ENCODE measurements at places on chromosomes 7 and 10. TPM values are rescaled to one million over a fixed set of nuclear protein-coding genes. Genes with fewer than 3 reads are reported as not detected.

Gene HMX3
- total RNA-seq, result not detected

Gene TMEM270
- total RNA-seq, result not detected

Gene CCL24
- not detected for total RNA-seq

GRCh38 chr10:44888886-44889285 lies 22.3 kb upstream of the TMEM72 start:
- peaks cover 19% of the 10 kb centered on the region for H3K4me1 ChIP-seq
- H3K27ac ChIP-seq, result no peak overlapping the region
- H3K27me3 ChIP-seq, result no peaks in the 10 kb centered on the region
- no peak for DNase-seq
- H3K36me3 ChIP-seq, result no peaks in the 10 kb centered on the region

DNA sequence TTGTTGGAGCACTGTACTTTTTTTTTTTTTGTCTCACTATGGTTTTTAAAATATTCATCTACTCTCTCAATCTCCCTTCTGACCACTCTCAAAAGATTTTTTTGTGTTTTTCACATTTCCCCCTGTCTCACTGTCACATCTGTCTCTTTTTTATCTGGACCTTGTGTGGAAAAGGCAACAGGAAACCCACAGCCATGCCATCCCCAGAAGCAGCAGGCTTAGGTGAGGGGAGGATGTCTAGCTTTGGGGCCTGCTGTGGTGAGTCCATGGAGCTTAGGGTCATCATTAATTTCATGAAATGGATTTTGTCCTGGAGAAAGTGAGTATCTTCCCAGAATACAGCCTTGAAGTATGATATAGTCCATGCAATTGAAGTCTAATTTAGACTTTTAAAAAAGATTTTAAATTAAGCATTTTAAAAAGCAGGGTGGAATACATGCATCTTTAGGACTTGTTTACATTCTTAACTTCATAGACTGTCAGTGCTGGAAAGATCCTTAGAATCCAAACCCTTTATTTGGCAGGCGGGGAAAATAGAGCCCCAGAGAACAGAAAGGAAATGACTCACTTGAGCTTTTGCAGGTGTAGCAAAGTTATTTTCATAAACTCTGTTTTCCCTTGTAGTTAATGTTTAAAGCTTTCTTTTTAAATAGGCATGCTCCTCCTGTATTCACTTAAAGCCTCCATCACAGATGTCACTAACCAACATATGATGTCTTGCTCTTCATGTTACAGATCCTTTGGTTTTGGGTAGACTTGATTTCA lies 25.1 kb downstream of the MINDY4 start:
- H3K27ac ChIP-seq, result no peak overlapping the region
- H3K27me3 ChIP-seq, result no peaks in the 10 kb centered on the region
- no peaks in the 10 kb centered on the region for H3K36me3 ChIP-seq
- no peak overlapping the region for H3K4me3 ChIP-seq
- H3K4me1 ChIP-seq, result peaks cover 52% of the 10 kb centered on the region

DNA sequence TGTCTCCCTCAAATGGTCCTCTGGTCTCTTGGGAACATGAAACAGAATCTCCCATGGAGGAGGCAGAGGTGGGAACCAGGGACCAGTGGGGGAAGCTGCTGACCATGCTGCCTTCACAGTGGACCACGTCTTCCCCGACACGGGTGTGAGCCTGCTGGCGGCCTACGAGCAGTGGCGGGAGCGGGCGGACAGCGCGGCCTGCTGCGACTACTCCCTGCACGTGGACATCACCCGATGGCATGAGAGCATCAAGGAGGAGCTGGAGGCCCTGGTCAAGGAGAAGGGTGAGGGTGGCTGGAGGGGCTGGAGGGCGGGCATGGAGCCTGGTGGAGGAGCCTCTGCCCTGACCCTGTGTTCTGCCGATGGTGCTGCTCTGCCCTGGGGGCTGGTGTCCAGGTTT lies 8.0 kb downstream of the DPYSL4 start:
- H3K36me3 ChIP-seq, result no peaks in the 10 kb centered on the region
- no peak overlapping the region for H3K27ac ChIP-seq
- no peaks in the 10 kb centered on the region for H3K4me1 ChIP-seq
- H3K4me3 ChIP-seq, result no peak overlapping the region
- H3K27me3 ChIP-seq, result no peaks in the 10 kb centered on the region

GRCh38 chr10:78231939-78232338 lies 198.3 kb downstream of the RPS24 start:
- DNase-seq, result no peak
- no peak overlapping the region for H3K4me3 ChIP-seq
- H3K27ac ChIP-seq, result no peak overlapping the region
- H3K27me3 ChIP-seq, result no peaks in the 10 kb centered on the region
- H3K36me3 ChIP-seq, result no peaks in the 10 kb centered on the region

- H3K36me3 ChIP-seq, result no peaks in the 10 kb centered on the region
- no peak overlapping the region for H3K27ac ChIP-seq
Observed at GRCh38 chr10:76430061-76430645, 998.7 kb downstream of the LRMDA start.

DNA sequence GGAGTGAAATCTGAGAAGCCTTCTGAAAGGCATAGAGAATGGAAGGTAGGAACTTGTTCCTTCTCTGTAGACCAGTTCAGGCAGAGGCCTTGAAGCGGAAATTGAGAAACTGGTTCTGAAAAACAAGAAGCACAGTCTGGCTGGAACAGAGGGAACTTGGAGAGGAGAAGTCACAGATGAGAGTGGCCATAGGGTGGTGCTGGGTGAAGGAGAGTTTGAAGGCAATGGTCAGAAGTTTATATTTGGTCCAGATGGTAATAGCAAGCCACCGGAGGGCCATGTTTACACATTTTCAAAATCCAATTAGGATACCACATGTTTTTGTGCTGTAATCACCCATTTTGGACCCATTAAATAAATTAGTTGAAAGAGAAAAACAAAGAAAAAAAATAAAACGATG lies 692.5 kb downstream of the INHBA start:
- no peaks in the 10 kb centered on the region for H3K27me3 ChIP-seq

DNA sequence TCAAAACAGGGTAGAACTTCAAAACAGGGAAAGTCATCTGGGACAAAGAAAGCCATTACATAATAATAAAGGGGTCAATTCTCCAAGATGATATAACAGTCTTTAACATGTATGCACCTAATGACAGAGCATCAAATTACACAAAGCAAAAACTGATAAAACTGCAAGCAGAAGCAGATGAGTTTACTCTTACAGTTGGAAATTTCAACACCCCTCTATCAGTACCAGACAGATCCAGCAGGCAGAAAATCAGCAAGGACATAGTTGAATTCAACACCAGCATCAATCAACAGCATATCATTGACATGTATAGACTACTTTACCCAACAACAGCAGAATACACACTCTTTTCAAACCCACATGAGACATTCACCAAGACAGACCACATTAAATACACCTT lies 233.0 kb upstream of the NEBL start:
- no peak overlapping the region for H3K4me3 ChIP-seq
- H3K27me3 ChIP-seq, result no peaks in the 10 kb centered on the region
- H3K4me1 ChIP-seq, result no peaks in the 10 kb centered on the region
- H3K27ac ChIP-seq, result no peak overlapping the region
- no peak for DNase-seq
- H3K36me3 ChIP-seq, result no peaks in the 10 kb centered on the region

- no peaks in the 10 kb centered on the region for H3K4me1 ChIP-seq
- H3K27ac ChIP-seq, result no peak overlapping the region
Observed at GRCh38 chr7:82549616-82550285, 106.2 kb upstream of the CACNA2D1 start.

- H3K27ac ChIP-seq, result no peak overlapping the region
- no peak for DNase-seq
- peaks cover 24% of the 10 kb centered on the region for H3K4me1 ChIP-seq
- no peaks in the 10 kb centered on the region for H3K36me3 ChIP-seq
- H3K4me3 ChIP-seq, result no peak overlapping the region
Observed at GRCh38 chr7:28687537-28687936, 270.6 kb downstream of the TRIL start.

DNA sequence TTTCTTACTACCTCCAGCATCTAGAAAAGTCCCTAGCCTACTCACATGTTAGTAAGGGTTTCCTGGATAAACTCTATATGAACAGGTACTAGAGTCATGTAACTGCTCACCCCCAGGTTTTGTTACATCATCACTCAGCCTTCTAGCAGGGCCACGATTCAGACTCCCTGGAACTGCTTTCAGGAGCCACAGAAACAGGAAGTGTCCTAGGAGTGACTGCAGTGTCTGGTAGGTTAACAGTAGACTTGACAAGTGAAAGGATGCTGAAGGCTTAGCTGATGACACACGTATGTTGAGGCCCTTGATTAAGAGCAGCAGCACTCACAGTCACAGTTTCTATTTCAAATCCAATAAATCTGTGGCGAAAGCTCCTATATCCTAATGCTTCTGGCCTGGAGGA lies 101.2 kb downstream of the DNMBP start:
- no peaks in the 10 kb centered on the region for H3K27me3 ChIP-seq
- DNase-seq, result no peak
- no peak overlapping the region for H3K4me3 ChIP-seq
- no peaks in the 10 kb centered on the region for H3K4me1 ChIP-seq

- no peak overlapping the region for H3K4me3 ChIP-seq
- no peaks in the 10 kb centered on the region for H3K36me3 ChIP-seq
- no peak overlapping the region for H3K27ac ChIP-seq
- H3K4me1 ChIP-seq, result peaks cover 15% of the 10 kb centered on the region
- no peaks in the 10 kb centered on the region for H3K27me3 ChIP-seq
Observed at GRCh38 chr10:14500172-14500765, 169.5 kb upstream of the FRMD4A start.

DNA sequence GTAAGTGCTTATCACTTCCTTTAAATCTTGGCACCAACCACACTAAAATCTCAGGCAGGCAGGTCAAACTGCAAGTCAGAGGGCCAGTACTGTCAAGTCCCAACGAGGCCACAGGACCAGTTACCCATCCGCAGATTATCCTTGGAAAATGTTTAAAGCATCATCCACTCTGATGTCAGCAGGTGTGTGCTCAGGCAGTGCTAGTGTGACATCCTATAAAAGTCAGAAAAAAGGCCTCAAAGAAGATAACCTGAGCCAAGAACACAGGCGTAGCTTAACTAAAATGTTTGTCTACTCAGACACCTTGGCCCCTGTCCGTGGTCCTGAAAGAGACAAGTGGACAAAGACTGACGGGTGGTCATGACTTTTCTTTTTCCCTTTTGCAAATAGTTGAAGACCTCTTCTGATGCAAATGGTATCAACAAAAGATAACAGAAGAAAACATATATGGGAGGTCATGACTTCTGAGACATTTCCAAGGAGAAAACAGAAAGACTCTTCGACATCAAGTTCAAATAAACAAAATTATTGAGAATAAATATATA lies 309.3 kb downstream of the KCNMA1 start:
- no peak overlapping the region for H3K4me3 ChIP-seq
- peaks cover 3% of the 10 kb centered on the region for H3K4me1 ChIP-seq
- H3K27ac ChIP-seq, result no peak overlapping the region
- DNase-seq, result peak; percentile 59
- no peaks in the 10 kb centered on the region for H3K36me3 ChIP-seq
- no peaks in the 10 kb centered on the region for H3K27me3 ChIP-seq

DNA sequence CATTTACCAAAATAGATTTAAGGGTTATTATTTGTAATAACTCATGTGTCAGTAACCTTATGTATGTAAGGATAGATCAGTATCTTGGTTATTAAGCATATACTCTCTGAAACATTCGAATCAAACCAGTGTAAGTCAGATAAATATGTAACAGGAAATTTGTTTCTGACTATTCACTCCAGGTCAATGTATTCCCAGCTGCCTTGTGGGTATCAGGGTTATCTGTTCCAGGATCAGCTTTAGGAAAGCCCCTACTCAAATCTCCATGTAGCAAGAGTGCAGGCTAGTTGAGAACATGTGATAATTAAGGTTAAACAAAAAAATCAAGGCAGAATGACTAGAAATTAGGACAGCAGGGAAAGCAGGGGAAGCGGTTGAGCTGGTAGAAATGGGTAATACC lies 201.7 kb downstream of the AUTS2 start:
- H3K27me3 ChIP-seq, result no peaks in the 10 kb centered on the region
- no peak for DNase-seq
- no peak overlapping the region for H3K4me3 ChIP-seq
- no peaks in the 10 kb centered on the region for H3K36me3 ChIP-seq

DNA sequence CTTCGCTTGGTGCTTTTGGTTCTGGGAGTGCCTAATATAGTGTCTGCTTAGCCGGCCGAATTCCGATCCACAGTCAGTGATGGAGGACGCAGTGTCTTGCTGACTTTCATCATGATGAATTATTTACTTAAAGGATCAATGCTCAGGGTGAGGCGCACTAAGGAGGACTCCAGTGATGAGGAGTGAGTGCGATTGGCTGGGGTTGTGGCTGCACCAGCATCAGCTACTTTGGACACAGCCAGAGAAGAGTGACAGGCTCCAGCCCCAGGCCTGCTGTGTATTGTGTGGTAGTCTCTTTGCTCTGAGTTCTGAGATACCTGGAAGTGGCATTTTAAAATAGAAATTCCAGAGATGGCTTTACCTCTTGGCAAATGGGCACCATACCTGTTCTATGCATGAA lies 73.3 kb upstream of the ANLN start:
- H3K36me3 ChIP-seq, result no peaks in the 10 kb centered on the region
- DNase-seq, result no peak
- no peak overlapping the region for H3K4me3 ChIP-seq
- H3K27me3 ChIP-seq, result no peaks in the 10 kb centered on the region

GRCh38 chr7:47896809-47897423 lies 51.4 kb downstream of the PKD1L1 start:
- no peak overlapping the region for H3K27ac ChIP-seq
- no peaks in the 10 kb centered on the region for H3K27me3 ChIP-seq
- H3K36me3 ChIP-seq, result no peaks in the 10 kb centered on the region
- no peak overlapping the region for H3K4me3 ChIP-seq
- H3K4me1 ChIP-seq, result no peaks in the 10 kb centered on the region
- DNase-seq, result no peak

DNA sequence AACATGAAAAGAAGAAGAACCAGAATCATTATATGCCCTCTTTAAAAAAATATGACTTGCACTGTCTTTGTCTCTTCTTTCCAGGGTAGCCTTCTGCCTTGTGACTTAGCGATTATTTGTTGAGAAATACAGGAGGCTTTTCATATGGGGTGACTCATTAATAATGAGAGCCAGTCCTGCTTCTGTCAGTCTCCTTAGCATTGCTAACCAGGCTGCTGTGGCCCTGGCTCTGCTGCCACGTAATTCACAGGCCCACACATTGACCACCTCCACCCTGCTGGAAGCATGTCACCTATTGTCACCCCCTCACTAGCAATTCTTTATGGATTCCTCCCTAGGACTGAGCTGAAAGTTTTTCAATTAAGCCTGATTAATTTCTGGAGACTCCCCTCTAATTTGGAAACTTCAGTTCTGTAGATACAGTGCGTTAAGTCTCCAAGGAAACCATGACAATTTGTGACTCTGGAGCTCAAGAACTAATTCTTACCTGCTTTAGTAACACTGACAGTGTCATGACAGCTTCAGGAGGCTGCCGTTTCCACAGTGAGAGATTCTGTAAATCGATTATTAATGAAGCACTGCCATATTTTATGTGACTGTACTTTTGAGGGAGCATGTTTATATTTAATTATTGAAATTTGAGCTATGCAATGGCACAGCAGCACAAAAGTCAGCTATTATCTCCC lies 267.9 kb upstream of the SP8 start:
- H3K36me3 ChIP-seq, result no peaks in the 10 kb centered on the region
- H3K27ac ChIP-seq, result no peak overlapping the region
- no peaks in the 10 kb centered on the region for H3K4me1 ChIP-seq
- no peak overlapping the region for H3K4me3 ChIP-seq

- no peaks in the 10 kb centered on the region for H3K27me3 ChIP-seq
- H3K27ac ChIP-seq, result no peak overlapping the region
- no peaks in the 10 kb centered on the region for H3K4me1 ChIP-seq
Observed at GRCh38 chr10:7738536-7739407, 35.7 kb downstream of the ITIH2 start.

All from Karpas-422 (cell line).